Islet precursor cell (in vitro differentiated cells): ENCODE measurements at places on chromosomes 12 and 14.

GRCh38 chr12:62657363-62657632 lies 190.7 kb downstream of the MON2 start:
- DNase-seq = peak; percentile 51

DNA sequence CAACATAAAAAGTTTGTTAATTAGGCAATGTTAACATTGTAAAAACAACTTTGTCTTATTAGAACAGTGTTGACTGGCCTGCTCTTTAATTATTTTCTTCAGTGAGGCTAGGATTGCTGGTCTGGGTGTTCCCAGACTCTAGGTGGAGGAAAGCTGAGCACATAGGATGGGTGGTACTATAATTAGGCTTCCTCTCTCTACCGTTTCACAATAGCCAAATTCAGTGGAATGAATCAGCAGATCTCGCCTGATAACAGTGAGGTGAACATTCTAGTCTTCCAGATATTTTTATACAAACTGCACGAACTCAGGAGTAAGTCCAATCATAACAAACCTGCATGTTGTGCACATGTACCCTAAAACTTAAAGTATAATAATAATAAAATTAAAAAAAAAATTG lies 11.9 kb downstream of the PTGDR start:
- no peak for DNase-seq

DNA sequence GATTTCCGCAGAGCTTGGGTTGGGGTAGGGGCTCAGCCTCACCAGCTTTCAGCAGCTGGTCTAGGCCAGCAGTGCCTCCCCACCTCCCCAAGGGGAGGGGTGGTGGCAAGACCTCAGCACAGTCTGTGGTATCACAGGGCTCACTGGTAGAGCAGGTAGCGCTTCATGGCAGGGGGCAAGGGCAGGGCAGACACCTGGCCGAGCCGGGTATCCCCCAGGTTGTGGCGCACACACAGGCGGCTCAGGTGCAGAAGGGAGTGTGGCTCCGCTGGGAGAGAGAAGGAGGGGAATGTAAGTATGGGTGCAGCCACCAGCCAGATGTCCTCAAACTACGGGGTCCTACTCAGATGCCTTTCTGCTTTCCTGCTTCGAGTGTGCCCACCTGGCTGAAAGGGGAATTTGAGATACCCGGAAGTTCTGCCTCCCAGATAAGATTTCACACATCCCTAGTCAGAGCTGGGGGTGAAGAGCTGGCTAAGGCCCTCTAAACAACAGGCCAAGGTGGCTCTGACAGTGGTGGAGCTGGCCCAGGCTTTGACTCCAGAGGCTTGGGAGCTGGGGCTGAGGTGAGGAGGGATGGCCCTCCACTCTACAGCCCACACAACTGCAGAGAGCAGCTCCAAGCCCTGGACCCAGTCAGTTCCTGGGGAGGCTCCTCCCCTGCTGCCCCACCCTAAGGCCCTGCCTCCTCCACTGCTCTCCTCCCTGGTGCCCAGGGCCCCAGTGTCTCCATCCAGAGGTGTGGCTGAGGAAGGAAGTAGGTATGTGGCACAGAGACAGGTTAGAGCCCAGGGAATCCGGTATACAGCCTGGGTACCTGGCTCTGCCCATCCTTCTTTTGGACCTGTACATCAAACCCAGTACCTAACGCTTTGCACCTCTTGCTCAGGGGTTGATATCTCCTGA lies 1.8 kb downstream of the SPSB2 start:
- DNase-seq = peak; percentile 74

DNA sequence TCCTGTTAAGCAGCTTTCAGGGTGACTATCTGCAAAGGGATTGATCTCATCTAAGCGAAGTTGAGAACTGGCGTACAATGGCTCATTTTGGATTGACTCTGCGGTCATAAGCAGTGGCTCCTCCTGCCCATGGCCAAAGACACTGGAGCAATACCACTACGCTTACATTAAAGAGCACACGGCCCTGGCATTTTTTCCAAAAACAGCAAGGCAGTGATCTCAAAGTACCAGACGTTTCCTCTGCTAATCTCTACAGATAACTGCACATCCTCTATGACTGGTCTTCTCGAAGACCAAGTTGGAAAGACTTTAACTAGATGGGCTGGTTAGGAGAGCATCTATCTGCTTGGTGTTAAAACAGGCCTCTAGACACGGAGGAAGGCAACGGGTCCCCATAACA lies 2.7 kb downstream of the PITPNM2 start:
- no peak for DNase-seq

DNA sequence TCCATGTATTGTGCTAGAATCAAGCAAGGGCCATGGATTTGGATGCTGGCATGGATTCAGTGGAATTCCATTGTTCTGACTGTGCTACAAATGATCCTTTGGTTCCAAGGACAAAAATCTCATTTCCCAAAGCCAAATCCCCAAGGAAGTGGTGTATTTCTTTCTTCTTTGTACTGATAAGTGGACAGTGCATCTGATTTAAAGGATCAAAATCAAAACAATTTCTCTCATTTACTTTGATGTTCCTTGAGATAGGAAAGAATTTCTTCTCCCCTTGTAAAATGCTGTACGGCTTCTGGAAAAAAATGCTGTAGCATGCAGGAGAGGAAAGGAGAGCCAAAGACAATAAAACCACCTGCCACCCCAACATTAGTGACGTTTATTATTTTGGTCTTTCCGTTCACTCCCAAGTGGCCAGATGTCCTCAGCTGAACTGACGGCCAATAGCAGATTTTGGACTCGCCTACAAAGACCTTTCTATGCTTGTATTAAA lies 185.7 kb downstream of the PRKD1 start:
- DNase-seq = no peak

GRCh38 chr12:94260717-94261116 lies 112.3 kb downstream of the PLXNC1 start:
- no peak for DNase-seq

DNA sequence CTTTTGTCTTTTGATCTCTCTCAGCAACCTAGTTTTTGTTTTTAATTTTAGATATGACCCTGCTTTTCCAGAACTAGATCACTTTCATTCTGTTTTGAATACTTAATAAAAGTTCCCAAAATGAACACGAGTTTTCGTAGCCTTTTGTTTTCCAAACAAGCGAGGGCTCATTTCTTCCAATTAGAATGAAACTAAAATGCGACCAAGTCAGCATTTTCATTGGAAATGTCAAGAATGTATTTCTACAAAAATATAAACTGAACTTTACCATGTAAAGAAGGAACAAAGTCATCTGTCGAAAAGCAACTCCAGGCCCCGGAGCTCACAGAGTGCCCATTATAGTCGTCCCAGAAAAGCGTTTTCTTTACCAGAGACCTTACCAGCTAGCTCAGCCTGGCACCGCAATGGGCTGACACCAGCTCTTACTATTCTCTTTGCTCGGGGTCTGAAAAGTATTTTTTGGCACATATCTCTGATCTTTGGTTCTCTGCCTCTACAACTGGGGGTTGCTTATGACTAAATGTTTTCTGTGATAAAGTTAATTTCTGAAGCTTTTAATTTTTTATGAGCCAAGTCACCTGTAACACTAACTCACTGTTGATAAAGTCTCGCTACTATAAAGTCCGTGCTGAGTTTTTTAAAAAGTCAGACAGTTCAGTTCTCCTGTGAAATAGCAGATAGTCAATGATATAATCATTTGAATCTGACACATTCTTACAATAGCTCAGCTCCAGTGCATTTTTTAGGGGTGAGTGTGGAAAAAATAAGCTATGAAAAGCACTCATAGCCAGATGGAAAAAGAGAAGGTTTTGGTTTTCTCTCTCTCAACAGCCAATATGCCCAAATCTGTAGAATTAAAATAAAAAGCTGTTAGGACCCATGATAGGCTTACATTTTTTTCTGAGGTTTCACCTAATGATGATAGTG lies 43.4 kb downstream of the SAMD4A start:
- no peak for DNase-seq

- no peak for DNase-seq
These were observed 65.9 kb downstream of the DDX51 start for GRCh38 chr12:132078190-132078589.

DNA sequence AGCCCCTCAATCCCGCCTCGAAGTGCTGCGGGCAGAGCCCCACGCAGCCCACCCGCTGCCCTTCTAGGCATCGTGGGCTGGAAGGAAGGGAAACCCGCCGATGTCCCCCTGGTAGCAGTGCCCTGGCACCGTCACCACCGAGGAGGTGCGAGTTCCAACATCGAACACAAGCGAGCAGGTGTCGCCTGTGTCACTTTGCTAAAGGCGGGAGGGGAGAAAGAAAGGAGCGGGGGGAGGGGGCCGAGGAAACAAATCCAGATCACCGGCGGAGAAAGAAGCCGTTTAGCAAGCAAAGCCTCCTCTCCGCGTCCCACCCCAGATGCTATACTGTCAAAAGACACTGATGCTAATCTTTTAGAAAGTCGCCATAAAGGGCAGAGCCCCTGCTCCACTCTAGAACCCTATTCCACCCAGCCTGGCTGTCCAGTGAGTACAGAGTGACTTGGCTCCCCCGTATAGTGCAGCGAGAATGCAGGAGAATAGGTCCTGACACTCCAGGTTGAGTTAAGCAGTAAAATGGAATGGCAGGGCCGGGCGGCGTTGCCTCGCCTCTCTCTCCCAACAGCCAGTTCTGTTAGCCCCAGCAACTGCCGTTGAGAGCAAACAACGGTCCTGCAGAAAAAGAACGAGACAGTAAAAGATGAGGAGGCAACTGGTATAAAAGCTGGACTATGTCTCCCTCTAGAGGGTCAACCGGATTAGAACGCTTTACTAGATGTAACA lies 67.9 kb upstream of the USP15 start:
- DNase-seq = peak; percentile 91

DNA sequence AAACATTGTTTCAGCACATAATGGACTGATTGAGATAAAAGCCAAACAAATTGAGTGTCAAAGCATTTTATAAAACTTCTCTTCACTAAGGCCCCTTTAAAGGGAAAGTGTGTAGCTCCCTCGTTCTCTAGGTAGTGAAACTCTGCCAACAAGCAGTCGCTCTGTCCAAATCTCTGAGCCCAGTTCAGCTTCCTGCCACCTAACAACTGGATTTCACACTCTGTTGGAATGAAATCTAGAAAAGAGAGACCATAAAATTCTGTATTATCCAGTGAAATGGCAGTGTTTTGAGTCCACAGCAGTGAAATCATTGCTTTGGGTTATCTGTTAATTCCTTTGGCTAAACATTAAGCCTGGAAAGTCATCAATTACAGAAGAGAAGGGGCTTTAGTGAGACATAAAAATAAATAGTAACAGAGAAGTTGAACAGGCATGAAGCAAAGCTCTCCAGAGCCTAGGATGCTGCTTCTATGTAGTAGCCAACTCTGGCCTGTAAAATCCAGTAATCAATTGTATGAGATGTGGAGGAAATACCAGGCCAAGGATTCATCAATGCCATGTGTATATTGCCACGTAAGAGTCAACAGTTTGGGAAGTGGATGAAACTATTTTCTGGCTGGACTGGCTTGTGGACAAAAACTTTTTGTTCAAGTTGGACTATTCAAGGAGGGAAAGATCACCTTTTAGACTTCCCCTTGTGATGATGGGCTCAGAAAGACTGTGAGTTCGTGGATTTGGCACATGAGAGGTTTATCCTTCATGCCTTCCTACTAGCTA lies 122.5 kb downstream of the WIF1 start:
- DNase-seq = no peak

DNA sequence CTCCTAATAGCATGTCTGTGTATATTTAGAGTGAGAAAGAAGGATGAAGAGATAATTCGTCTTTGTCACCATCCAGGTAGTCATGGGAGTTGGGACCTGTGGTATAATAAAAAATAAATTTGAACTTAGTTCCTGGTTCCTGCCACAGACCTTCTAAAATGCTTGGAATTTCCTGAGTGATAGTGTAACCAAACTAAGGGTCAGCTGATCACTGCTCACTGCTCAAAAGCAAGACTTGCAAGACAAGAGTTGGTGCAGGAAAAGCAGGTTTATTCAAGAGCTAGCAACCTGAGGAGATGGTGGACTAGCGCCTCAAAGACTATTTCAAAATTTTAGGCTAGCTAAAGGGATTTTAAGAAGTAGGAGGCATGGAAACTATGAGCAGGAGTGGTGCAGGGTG lies 19.1 kb downstream of the ANG start:
- DNase-seq = no peak

DNA sequence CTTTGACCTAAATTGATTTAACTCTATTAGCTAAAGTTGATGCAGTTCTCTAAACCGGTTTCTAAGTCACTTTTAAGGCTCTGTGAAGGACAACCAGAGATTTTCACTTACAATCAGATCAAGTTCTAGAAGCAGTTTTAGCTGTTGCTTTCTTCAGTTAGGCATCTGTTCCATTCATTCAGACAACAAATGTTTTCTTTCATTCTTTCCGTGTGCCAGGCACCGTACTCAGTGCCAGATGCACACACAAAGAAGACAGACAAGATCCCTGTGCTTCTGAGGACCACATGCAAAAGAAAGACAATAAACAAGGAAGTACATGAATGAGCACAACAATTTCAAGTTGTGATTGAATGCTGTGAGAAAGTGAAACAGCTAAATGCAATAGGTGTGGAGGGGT lies 11.1 kb upstream of the EGLN3 start:
- no peak for DNase-seq

- no peak for DNase-seq
These were observed 10.2 kb downstream of the INHBC start for GRCh38 chr12:57444744-57445143.

DNA sequence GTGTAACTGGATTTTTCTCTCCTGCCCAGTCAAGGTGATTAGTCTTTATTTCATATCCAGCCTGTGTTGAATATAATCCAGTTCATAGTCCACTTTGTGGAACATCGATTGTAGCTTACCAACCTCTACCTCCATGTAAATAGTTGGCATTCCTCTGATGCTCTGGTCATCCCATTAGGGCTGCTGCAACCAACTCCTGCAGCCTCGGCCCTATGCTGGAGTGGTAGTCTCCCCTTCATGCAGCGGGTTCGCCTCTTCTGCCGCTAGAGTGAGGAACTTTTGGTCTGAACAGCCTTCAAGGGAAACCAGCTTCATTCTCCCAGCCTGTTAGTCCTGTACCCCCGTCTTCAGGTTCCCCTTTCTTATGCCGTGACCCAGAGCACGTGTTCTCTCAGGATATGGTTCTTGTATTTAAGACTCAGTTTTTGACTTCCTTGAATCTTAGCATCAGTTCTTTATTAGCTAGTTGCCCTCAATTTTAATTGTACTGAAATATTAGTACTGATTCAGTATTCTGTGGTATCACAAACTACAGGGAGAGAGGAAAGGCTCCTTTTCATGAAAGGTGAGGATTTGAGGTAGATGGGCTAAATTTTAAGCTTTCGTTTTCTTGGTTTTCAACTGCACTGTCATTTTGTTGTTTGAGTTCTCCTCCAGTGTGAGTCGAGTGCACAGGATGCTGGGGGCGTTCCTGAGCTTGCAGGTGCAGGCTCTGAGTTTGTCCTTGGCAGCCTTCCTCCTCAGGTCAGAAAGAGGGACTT lies 33.2 kb downstream of the ZNF664 start:
- no peak for DNase-seq

- no peak for DNase-seq
These were observed 2.3 kb downstream of the COCH start for GRCh38 chr14:30876692-30877091.

GRCh38 chr12:2526371-2526770 lies 268.4 kb upstream of the FKBP4 start:
- DNase-seq = no peak

- DNase-seq = no peak
These were observed 111.9 kb downstream of the PIK3C2G start for GRCh38 chr12:18373181-18373580.
